Liver (tissue), 10 donors: ENCODE measurements at places on chromosomes 1 and 21. TPM values are rescaled to one million over a fixed set of nuclear protein-coding genes. Genes with fewer than 3 reads are reported as not detected.

DNA sequence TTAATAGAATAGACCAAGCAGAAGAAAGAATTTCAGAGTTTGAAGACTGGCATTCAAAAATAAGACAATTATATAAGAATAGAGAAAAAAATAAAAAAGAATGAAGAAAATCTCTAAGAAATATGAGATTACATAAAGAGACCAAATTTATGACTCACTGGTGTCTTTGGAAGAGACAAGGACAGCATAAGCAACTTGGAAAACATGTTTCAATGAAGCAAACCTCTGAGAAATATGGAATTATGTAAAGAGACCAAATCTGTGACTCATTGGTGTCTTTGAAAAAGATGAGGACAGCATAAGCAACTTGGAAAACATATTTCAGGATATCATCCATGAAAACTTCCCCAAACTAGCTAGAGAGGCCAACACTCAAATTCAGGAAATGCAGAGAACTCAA is 60.4 kb upstream of the LYPLAL1 start:
- H3K4me3 ChIP-seq: no peak overlapping the region
- no peaks in the 10 kb centered on the region for H3K4me1 ChIP-seq
- no peaks in the 10 kb centered on the region for H3K36me3 ChIP-seq
- H3K27ac ChIP-seq: no peak overlapping the region

CTSE gene
- 32.8 TPM for total RNA-seq

FCER1G gene
- 32.6 TPM for total RNA-seq

DNA sequence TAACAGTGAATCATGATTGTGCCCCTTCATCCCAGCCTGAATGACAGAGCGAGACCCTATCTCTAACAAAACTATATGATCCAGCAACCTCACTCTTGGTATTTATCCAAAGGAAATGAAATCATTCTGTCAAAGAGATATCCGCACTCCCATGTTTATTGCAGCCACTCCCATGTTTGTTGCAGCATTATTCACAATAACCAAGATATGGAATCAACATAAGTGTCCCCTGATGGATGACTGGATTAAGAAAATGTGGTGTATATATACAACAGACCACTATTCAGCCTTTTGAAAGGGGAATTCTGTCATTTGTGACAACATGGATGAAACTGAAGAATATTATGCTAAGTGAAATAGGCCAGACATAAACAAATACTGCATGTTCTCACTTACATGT is 44.4 kb downstream of the TRMT1L start:
- H3K4me3 ChIP-seq: no peak overlapping the region
- H3K27ac ChIP-seq: no peak overlapping the region

PODN gene
- total RNA-seq: 10.8 TPM

- H3K27ac ChIP-seq: no peak overlapping the region
- no peak overlapping the region for H3K4me3 ChIP-seq
- no peaks in the 10 kb centered on the region for H3K27me3 ChIP-seq
- DNase-seq: no peak
- H3K36me3 ChIP-seq: no peaks in the 10 kb centered on the region
- no peaks in the 10 kb centered on the region for H3K4me1 ChIP-seq
These were observed 32.6 kb upstream of the MAGOH start for GRCh38 chr1:53270873-53271272.

DNA sequence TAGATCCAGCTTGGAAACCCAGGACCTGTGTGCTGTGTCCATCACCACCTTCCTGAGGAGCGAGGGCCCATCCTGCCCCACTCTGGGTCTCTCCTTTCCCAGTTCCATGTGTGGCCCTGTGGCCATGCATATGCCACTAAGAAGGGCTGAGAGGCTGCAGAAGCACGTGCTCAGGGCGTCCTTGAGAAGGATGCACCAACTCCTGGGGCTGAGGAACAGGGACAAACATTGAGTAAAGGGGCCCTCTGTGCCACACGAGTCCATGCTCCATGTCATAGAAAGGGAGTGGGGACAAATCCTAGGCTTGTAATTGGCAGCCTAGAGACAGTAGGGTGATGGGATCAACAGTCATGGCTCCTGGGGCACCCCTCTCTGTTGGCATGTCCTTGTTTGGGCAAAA is 8.4 kb downstream of the ETV3L start:
- H3K4me1 ChIP-seq: peaks cover 9% of the 10 kb centered on the region
- no peak overlapping the region for H3K4me3 ChIP-seq
- H3K36me3 ChIP-seq: no peaks in the 10 kb centered on the region
- no peak overlapping the region for H3K27ac ChIP-seq

DMRTA2 gene
- total RNA-seq: not detected

SPATA45 gene
- total RNA-seq: 0.28 TPM

GRCh38 chr1:81802707-81803430 is 2.1 kb downstream of the ADGRL2 start:
- H3K36me3 ChIP-seq: no peaks in the 10 kb centered on the region
- no peaks in the 10 kb centered on the region for H3K4me1 ChIP-seq
- H3K27me3 ChIP-seq: no peaks in the 10 kb centered on the region
- H3K4me3 ChIP-seq: peak overlapping the region; percentile 97
- peak; percentile 57 for DNase-seq
- H3K27ac ChIP-seq: peak overlapping the region; percentile 100
